ENCODE measurements at places on chromosomes 5 and 9.

- no peaks in the 10 kb centered on the region for H3K36me3 ChIP-seq
- no peak for DNase-seq
- no peaks in the 10 kb centered on the region for H3K4me1 ChIP-seq
- no peak overlapping the region for H3K27ac ChIP-seq
These were observed 15.1 kb downstream of the TIMD4 start for GRCh38 chr5:156947925-156948324.

DNA sequence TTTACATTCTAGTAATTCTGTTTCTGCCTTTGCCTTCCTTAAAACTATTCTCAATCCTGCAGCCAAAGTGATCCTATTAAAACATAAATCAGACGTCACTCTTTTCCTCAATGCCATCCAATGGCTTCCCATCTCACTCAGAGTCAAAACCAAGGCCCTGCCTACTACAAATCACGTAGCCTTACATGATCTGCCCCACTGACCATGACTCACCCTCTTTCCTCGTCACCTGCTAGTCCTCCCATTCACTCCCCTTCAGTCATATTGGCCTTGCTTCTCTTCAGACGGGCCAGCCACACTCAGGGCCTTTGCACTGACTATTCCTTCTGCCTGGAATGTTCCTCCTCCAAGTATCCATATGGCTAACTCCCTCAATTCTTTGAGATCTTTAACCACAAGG lies 39.0 kb upstream of the DMXL1 start:
- no peaks in the 10 kb centered on the region for H3K4me1 ChIP-seq
- no peaks in the 10 kb centered on the region for H3K27me3 ChIP-seq
- no peaks in the 10 kb centered on the region for H3K36me3 ChIP-seq
- H3K4me3 ChIP-seq, result no peak overlapping the region
- H3K27ac ChIP-seq, result no peak overlapping the region
- peak; percentile 19 for DNase-seq

DNA sequence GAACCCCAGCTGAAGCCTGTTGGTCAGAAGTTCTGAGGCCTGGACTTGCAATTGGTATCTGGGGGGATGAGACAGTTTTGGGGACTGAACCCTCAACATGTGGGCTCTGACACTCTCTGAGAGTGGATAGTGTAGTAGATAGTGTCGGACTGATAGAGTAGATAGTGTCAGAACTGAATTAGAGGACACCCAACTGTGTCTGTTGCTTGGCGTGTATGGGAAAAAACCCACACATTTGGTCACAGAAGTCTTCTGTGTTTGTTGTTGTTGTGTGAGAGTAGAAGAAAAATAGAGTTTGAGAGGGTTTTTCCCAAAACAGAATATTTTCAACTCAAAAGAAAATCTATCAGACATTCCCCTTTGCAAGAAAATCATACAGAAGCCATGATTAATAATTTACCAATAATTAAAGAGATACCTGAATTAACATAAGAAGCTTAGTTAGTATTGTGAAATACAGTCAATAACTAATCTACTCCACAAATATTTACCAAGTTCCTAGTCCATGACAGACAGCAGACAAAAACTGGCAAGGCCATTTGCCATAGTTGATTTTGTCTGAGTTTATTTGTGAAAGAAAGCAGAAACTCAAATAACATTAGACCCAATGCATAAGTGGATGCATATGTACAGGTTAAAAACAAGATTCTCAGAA lies 170.9 kb downstream of the CTNND2 start:
- H3K36me3 ChIP-seq, result no peaks in the 10 kb centered on the region
- DNase-seq, result no peak
- H3K4me1 ChIP-seq, result no peaks in the 10 kb centered on the region
- H3K27ac ChIP-seq, result no peak overlapping the region

- H3K36me3 ChIP-seq, result no peaks in the 10 kb centered on the region
- peak; percentile 53 for DNase-seq
- H3K27me3 ChIP-seq, result no peaks in the 10 kb centered on the region
- no peak overlapping the region for H3K4me3 ChIP-seq
- H3K27ac ChIP-seq, result no peak overlapping the region
- H3K4me1 ChIP-seq, result no peaks in the 10 kb centered on the region
These were observed 19.2 kb upstream of the CD180 start for GRCh38 chr5:67215519-67216471.

DNA sequence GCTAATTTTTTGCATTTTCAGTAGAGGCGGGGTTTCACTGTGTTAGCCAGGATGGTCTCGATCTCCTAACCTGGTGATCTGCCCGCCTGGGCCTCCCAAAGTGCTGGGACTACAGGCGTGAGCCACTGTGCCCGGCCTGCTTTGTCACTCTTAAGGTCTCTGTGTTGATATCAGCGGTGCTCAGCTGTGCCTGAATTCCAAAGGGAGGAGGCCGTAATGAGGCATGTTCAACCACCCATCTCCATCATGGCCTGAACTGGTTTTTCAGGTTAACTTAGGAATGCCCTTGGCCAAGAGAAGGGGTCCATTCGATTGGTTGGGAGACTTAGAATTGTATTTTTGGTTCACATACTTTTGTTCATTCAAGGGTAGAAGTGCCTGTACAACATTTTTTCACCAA lies 22.0 kb downstream of the HSD17B3 start:
- no peak overlapping the region for H3K4me3 ChIP-seq
- peak; percentile 87 for DNase-seq
- H3K27me3 ChIP-seq, result no peaks in the 10 kb centered on the region
- no peaks in the 10 kb centered on the region for H3K36me3 ChIP-seq

- H3K27me3 ChIP-seq, result no peaks in the 10 kb centered on the region
- H3K36me3 ChIP-seq, result no peaks in the 10 kb centered on the region
- H3K4me3 ChIP-seq, result no peak overlapping the region
- peak; percentile 41 for DNase-seq
- H3K27ac ChIP-seq, result no peak overlapping the region
- no peaks in the 10 kb centered on the region for H3K4me1 ChIP-seq
These were observed 5.6 kb upstream of the CYSTM1 start for GRCh38 chr5:140169410-140169809.

DNA sequence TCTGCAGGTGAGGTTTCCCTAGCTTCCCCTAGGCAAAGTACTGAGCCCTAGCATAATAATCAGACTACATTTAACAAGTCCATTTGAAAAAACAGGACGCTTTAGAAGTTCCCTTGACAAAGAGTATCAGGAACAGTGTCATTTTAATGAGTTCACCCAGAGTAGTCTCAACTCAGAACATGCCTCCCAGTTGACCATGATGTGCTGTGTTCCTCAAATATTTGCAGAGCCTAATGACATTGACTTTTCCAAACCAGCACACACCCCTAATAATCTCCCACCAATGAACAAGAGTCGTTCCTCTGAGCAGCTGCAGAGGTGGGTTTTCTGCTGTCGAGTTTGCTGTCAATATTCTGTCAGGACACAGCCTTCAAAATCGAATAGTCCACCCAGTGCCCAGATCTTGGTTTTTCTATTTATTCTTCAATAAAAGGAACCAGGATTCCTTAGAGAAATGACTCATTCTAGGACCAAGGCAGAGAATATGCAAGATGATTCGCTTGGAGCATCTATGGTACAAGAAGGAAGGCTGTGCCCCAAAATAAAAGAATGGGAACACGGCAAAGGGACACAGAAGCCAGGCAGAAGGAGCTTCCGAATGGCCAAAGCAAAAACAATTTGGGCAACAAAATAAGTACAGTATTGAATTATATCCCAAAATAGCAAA lies 57.6 kb downstream of the OTULIN start:
- no peak overlapping the region for H3K4me3 ChIP-seq
- no peaks in the 10 kb centered on the region for H3K36me3 ChIP-seq
- no peaks in the 10 kb centered on the region for H3K27me3 ChIP-seq
- DNase-seq, result no peak

GRCh38 chr5:79069488-79070349 lies at the start of the genes BHMT2 and DMGDH:
TSS of gene BHMT2 (plus strand) at chr5:79069767. CDS start at chr5:79069783, 16 bp downstream.
TSS of gene DMGDH (minus strand) at chr5:79069674. CDS start at chr5:79069620, 54 bp downstream.
- DNase-seq, result no peak
- no peak within 1 kb of the TSS for H3K4me3 ChIP-seq
- no peak within 1 kb of the TSS for H3K27ac ChIP-seq

- no peak overlapping the region for H3K4me3 ChIP-seq
- no peaks in the 10 kb centered on the region for H3K4me1 ChIP-seq
- H3K27ac ChIP-seq, result no peak overlapping the region
- H3K36me3 ChIP-seq, result no peaks in the 10 kb centered on the region
- DNase-seq, result no peak
These were observed 46.5 kb upstream of the ANGPTL2 start for GRCh38 chr9:127168756-127169574.

- no peaks in the 10 kb centered on the region for H3K27me3 ChIP-seq
- no peak overlapping the region for H3K4me3 ChIP-seq
These were observed 81.7 kb upstream of the LMX1B start for GRCh38 chr9:126532019-126532462.

GRCh38 chr9:108991479-108991878 lies 21.8 kb downstream of the CTNNAL1 start:
- H3K27me3 ChIP-seq, result no peaks in the 10 kb centered on the region
- H3K27ac ChIP-seq, result no peak overlapping the region
- no peaks in the 10 kb centered on the region for H3K4me1 ChIP-seq
- no peak for DNase-seq
- no peaks in the 10 kb centered on the region for H3K36me3 ChIP-seq
- no peak overlapping the region for H3K4me3 ChIP-seq

DNA sequence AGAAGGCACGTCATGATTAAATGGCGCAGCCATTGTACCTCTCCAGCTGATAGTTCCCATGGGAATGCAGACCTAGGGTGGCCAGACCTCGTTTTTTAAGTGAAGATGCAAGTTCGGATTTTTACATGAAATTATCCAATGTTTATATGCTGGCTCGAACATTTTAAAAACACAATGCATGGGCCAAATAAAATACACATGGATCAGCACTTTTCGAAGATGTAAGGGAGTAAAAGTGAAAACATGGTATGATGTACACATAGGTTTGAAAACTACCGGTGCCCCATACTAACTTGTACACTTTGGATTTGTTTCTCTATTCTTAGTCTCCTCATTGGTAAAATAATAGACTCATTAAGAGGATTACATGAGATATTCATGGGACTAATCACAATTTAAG lies 412.5 kb upstream of the CCNG1 start:
- no peak overlapping the region for H3K4me3 ChIP-seq
- H3K4me1 ChIP-seq, result no peaks in the 10 kb centered on the region
- no peak for DNase-seq
- no peaks in the 10 kb centered on the region for H3K27me3 ChIP-seq
- H3K27ac ChIP-seq, result no peak overlapping the region

DNA sequence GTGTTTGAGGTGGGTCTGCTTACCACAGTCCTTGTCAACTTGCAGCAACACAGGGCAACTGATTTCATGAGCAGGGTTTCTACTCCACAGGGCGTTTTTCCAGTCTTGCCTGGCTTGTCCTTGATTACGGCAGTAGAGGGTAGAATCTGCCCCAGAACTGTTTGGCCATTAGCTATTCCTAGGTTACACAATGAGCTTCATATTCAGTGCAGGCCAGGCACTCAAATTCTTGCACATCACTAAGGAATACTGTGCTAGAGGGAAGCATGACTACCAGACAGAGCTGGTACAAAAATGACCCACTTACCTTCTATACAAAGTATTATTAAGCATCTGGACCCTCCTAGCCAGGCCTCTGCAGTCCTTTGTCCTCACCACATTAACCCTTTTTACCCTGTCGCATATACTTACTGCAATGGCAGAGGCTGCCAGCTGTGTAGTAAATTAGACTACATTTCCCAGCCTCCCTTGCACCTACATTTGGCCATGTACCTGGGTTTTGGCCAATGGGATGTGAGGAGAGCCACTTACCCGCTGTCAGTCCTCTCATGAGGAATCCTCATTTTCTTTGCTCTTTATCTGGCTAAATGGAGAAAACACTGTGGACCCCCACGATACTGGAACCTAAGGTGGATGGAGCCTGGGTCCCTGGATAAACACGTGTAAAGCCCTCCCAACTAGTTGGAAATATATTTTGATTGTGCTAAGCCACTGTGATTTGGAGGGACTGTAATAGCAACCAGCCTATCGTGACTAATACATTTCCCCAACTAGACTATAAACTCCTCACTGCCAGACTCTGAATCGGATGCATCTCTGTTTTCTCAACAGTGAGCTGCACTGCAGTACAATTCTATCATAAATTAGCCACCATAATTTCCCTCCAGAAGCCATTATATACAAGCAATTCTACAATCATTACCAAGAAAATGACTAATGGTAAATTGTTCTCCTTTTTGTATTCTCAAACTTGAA lies 218.7 kb downstream of the GLIS3 start:
- H3K36me3 ChIP-seq, result no peaks in the 10 kb centered on the region
- H3K27me3 ChIP-seq, result no peaks in the 10 kb centered on the region
- H3K4me1 ChIP-seq, result no peaks in the 10 kb centered on the region
- H3K27ac ChIP-seq, result no peak overlapping the region

GRCh38 chr5:42770003-42770402 lies 13.4 kb downstream of the CCDC152 start:
- no peak for DNase-seq
- no peaks in the 10 kb centered on the region for H3K36me3 ChIP-seq
- no peak overlapping the region for H3K4me3 ChIP-seq
- H3K4me1 ChIP-seq, result no peaks in the 10 kb centered on the region

All from mesendoderm (in vitro differentiated cells).